Upper lobe of left lung (tissue), 6 donors: ENCODE measurements at places on chromosomes 11 and 22. TPM values are rescaled to one million over a fixed set of nuclear protein-coding genes. Genes with fewer than 3 reads are reported as not detected.

The CHRNA10 gene
- 2.3 TPM for total RNA-seq

The TXN2 gene
- 30.4 TPM for total RNA-seq

The P2RY6 gene
- total RNA-seq = 5.3 TPM

The OR5I1 gene
- not detected for total RNA-seq

The GNAZ gene
- total RNA-seq = 2.7 TPM

GRCh38 chr22:17871726-17872458, 97.6 kb upstream of the BID start:
- H3K4me3 ChIP-seq = no peak overlapping the region
- no peaks in the 10 kb centered on the region for H3K27me3 ChIP-seq
- peaks cover 52% of the 10 kb centered on the region for H3K36me3 ChIP-seq

- no peak overlapping the region for H3K4me3 ChIP-seq
- no peak overlapping the region for H3K27ac ChIP-seq
- H3K27me3 ChIP-seq = no peaks in the 10 kb centered on the region
Observed at GRCh38 chr11:57539342-57539741, 1.9 kb downstream of the SMTNL1 start.

GRCh38 chr11:92330114-92330513, 105.5 kb downstream of the FAT3 start:
- H3K4me1 ChIP-seq = no peaks in the 10 kb centered on the region
- DNase-seq = no peak
- no peak overlapping the region for H3K27ac ChIP-seq
- H3K27me3 ChIP-seq = no peaks in the 10 kb centered on the region

DNA sequence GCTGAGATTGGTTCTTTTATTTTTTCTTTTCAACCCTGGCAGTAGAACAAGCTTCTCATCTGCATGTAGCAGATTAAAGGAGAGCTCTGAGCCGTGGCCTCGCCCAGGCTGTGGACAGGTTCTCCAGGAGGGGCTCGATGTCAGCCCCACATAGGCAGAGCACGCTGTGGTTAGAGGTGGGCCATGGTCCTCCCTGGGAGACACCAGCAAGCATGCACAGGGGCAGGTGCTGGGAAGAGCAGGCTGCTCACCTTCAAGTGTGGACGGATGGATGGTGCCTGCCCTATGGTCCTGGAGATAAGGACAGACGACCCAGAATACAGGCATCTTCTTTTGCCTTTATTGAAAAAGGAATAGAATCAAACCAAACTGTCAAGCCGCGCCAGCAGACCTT, 634.8 kb downstream of the BRD1 start:
- DNase-seq = no peak
- H3K4me1 ChIP-seq = no peaks in the 10 kb centered on the region
- no peaks in the 10 kb centered on the region for H3K36me3 ChIP-seq
- no peak overlapping the region for H3K27ac ChIP-seq
- no peak overlapping the region for H3K4me3 ChIP-seq
- H3K27me3 ChIP-seq = no peaks in the 10 kb centered on the region

DNA sequence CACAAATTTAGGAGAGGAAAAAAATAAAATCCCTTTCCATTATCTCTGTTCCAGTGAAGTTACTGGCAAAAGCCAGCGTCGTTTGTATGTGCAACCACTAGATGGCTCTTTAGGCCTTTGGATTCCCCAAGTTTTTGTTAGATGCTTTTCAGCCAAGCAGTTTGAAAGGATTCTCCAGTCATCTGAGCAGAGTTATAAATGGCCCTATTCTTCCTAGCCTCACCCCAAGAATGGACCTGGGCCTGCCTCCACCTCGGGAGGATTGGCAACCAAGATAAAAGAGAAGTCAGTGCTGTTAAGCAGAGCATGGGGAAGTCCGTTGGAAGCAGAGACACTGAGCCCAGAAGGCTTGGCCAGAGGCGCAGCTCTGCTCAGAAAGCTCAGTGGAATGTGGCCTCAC, 15.4 kb downstream of the FAM181B start:
- no peaks in the 10 kb centered on the region for H3K4me1 ChIP-seq
- DNase-seq = no peak
- no peaks in the 10 kb centered on the region for H3K27me3 ChIP-seq
- no peaks in the 10 kb centered on the region for H3K36me3 ChIP-seq

GRCh38 chr22:31323578-31324550, 22.3 kb downstream of the PATZ1 start:
- H3K4me1 ChIP-seq = peaks cover 19% of the 10 kb centered on the region
- no peak overlapping the region for H3K4me3 ChIP-seq

GRCh38 chr11:122494221-122494620, 161.3 kb upstream of the UBASH3B start:
- no peak overlapping the region for H3K4me3 ChIP-seq
- H3K4me1 ChIP-seq = peaks cover 9% of the 10 kb centered on the region
- H3K27me3 ChIP-seq = no peaks in the 10 kb centered on the region
- DNase-seq = no peak
- H3K36me3 ChIP-seq = no peaks in the 10 kb centered on the region

GRCh38 chr11:2928605-2929530, at the start of gene PHLDA2:
TSS of gene PHLDA2 (minus strand) at chr11:2929420. CDS start at chr11:2929364, 56 bp downstream.
- peaks cover 40% of the 10 kb centered on the region for H3K4me1 ChIP-seq
- peak; percentile 63 for DNase-seq
- H3K36me3 ChIP-seq = no peaks in the 10 kb centered on the region
- no peaks in the 10 kb centered on the region for H3K27me3 ChIP-seq
- peak within 1 kb of the TSS; percentile 61 for H3K27ac ChIP-seq

- H3K27ac ChIP-seq = no peak overlapping the region
- H3K4me3 ChIP-seq = no peak overlapping the region
- H3K36me3 ChIP-seq = no peaks in the 10 kb centered on the region
Observed at GRCh38 chr11:48103621-48104567, 112.7 kb upstream of the OR4B1 start.

GRCh38 chr11:106986673-106987072, 31.6 kb downstream of the GUCY1A2 start:
- H3K27me3 ChIP-seq = no peaks in the 10 kb centered on the region
- H3K36me3 ChIP-seq = no peaks in the 10 kb centered on the region
- no peaks in the 10 kb centered on the region for H3K4me1 ChIP-seq
- DNase-seq = no peak

- no peak overlapping the region for H3K4me3 ChIP-seq
- no peak for DNase-seq
- H3K36me3 ChIP-seq = no peaks in the 10 kb centered on the region
- no peaks in the 10 kb centered on the region for H3K27me3 ChIP-seq
Observed at GRCh38 chr11:106249617-106250239, 172.3 kb downstream of the AASDHPPT start.

GRCh38 chr11:33940538-33940815, 48.6 kb upstream of the LMO2 start:
- no peak overlapping the region for H3K27ac ChIP-seq
- peaks cover 40% of the 10 kb centered on the region for H3K4me1 ChIP-seq
- H3K36me3 ChIP-seq = no peaks in the 10 kb centered on the region
- no peak for DNase-seq
- no peak overlapping the region for H3K4me3 ChIP-seq
- no peaks in the 10 kb centered on the region for H3K27me3 ChIP-seq
